Lower lobe of right lung (tissue), 2 donors: ENCODE measurements at places on chromosomes 16 and 17. TPM values are rescaled to one million over a fixed set of nuclear protein-coding genes. Genes with fewer than 3 reads are reported as not detected.

The PRDM7 gene
- total RNA-seq, result not detected

DNA sequence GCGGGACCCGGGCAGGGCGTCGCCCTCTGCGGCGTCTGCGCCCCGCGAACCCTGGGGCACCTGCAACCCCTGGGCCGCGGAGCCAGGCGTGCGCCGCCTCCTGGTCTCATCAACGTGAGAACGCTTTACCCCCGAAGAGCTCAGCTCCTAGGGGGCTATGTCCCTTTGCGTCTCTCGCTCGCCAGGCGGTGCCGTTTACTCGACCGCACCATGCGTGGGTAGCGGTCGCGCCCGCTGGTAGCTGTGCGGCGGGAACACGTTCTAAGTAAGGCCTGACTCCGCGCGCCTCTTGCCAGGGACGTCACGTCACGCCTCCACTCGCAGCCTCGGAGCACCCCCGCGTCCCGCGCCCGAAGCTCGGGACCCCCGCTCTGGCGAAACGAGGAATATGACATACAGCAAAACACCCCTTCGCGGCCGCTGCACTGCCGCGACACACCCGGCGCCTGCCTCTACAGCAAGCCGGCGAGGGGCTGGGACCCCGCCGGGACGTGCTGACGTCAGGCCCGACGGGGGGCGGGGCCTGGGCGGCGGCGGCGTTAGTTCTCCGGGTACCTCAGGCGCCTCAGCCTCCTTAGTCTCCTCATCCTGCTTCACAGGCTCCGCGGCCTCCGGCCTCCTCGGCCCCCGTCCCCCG, at the start of gene RAB11FIP3:
Gene RAB11FIP3, plus strand, starts transcription at position 568 of the 637 bp plus-strand sequence. CDS start 358 bp downstream, outside the sequence.
- no peaks in the 10 kb centered on the region for H3K36me3 ChIP-seq
- no peaks in the 10 kb centered on the region for H3K27me3 ChIP-seq
- peaks cover 36% of the 10 kb centered on the region for H3K4me1 ChIP-seq
- H3K27ac ChIP-seq, result peak within 1 kb of the TSS; percentile 93
- DNase-seq, result peak; percentile 86

DNA sequence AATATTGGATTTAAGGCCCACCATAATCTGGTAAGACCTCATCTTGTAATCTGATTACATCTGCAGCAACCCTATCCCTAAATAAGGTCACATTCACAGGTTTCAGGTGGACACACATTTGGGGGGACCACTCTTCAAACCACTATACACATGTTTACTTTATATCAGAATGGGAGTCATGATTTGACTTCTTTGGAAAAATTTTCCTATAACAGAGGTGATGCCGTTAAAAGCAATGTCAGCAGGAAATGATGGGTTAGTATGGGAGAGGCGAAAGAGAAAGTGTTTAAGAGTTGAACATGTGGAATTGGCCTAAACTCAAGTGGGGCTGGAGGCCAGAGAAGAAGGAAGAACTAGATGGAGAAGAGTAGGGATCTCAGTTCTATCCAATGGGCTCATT, 281.7 kb upstream of the ERCC4 start:
- no peak overlapping the region for H3K27ac ChIP-seq
- no peak for DNase-seq
- H3K4me3 ChIP-seq, result no peak overlapping the region
- no peaks in the 10 kb centered on the region for H3K36me3 ChIP-seq
- no peaks in the 10 kb centered on the region for H3K27me3 ChIP-seq

The KCNJ12 gene
- total RNA-seq, result 1.9 TPM

- peak overlapping the region; percentile 77 for H3K27ac ChIP-seq
- peak; percentile 60 for DNase-seq
- H3K4me3 ChIP-seq, result peak overlapping the region; percentile 86
- H3K36me3 ChIP-seq, result peaks cover 27% of the 10 kb centered on the region
- peaks cover 29% of the 10 kb centered on the region for H3K4me1 ChIP-seq
Measured at GRCh38 chr16:88569614-88569984, 604 bp upstream of the ZC3H18 start.

DNA sequence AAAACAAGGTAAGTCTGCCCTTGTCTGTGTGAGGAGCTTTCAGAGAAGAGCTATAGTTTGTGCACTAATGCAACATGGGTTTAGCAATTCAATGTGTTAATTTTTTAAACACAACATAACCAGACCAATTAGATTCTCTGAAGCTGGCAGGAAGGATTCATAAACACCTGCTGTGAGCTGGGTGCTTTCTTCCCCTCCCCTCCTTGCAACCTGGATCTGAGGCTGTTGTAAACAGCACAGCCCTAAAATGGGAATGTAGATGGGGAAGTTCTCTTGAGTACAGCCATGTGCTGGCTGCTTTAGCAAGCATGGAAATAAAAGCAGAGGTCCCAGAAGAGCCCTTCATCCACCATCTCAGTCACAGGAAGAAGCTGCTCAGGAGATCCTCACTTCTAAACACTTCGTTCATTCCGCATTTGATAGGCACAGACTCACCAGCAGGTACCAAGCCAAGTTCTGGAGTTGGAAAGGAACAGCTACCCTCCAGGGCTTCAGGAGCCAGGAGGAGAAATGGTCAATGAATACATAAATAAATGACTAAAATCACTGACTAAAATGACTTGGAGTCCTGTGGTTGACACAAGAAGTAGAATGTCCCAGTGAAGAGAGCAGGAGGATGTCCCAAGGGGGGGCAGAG, 21.7 kb downstream of the AXIN2 start:
- no peaks in the 10 kb centered on the region for H3K27me3 ChIP-seq
- DNase-seq, result no peak
- peaks cover 84% of the 10 kb centered on the region for H3K36me3 ChIP-seq
- H3K4me3 ChIP-seq, result no peak overlapping the region
- H3K4me1 ChIP-seq, result peaks cover 29% of the 10 kb centered on the region

DNA sequence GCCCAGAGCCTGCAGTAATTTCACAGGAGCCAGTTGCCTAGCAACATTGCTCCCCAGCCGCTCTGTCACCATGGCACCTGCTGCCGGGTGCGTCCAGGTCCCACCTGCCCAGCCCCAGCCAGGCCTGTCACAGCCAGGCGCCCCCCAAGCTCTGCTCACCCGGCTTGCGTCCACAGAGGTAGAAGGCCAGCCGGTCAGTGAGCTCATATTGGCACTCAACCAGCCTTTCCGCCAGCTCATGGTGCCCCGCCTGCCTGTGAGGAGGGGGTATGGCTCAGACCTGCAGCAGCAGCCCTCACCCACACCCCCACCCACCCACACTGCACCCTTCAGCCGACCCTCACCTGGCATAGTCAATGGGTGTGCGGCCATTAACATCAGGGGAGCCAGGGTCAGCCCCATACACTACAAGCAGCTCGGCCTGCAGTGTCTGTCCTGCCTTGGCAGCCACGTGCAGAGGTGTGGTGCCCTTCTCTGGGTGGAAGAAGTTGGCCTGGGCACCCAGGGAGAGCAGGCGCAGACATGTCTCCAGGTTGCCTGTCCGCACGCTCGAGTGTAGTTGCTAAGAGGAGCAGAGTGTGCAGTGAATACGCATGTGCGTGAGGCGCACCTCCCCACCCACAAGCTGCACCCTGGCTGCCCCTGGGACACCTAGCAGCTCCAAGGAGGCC, 7.7 kb downstream of the GIT1 start:
- H3K36me3 ChIP-seq, result peaks cover 58% of the 10 kb centered on the region
- DNase-seq, result peak; percentile 47
- H3K4me1 ChIP-seq, result peaks cover 41% of the 10 kb centered on the region
- no peaks in the 10 kb centered on the region for H3K27me3 ChIP-seq

The BLMH gene
- 27.4 TPM for total RNA-seq

DNA sequence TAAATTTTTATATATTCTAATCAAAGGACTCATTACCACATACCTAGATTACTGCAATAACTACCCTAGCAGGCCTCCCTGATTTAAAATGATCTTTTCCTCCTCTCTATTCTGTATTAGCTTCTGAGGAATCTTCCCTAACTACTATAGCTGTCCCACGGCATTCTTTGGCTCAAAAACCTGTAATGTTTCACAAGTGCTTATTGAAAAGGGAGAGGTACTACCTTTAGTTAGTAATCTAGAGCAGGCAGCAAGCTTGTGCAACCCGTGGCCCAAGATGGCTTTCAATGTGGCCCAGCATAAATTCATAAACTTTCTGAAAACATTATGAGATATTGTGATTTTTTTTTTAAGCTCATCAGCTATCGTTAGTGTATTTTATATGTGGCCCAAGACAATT, 71.0 kb upstream of the CORO6 start:
- no peak overlapping the region for H3K27ac ChIP-seq
- H3K36me3 ChIP-seq, result peaks cover 61% of the 10 kb centered on the region
- H3K4me3 ChIP-seq, result no peak overlapping the region
- H3K27me3 ChIP-seq, result no peaks in the 10 kb centered on the region

DNA sequence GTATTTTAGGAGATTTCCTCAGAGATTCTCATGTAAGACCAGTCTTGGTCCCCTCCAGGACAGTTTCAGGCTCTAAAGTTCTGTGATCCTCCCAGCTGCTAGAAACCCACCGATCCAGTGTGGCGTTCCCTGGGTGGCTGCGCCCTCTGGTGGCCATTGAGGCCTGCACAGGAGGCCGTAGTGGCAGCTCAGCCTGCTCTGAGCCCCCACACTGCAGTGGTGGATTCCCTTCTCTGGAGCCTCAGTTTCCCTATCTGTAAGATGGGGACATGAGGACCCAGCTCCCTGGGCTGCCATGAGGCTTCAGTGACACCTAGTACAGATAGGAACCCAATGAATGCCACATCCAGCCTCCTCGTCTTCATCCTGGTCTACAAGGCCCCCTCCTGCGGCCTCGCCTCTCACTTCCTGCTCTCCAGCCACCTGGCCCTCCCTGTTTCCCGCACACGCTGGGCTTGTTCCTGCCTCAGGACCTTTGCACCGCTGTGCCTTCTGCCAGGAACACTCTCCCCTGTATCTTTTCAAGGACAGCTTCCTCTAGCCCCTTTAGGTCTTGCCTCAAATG, 16.5 kb downstream of the CCDC102A start:
- peaks cover 15% of the 10 kb centered on the region for H3K4me1 ChIP-seq
- H3K27ac ChIP-seq, result no peak overlapping the region
- H3K4me3 ChIP-seq, result no peak overlapping the region
- peaks cover 10% of the 10 kb centered on the region for H3K36me3 ChIP-seq

DNA sequence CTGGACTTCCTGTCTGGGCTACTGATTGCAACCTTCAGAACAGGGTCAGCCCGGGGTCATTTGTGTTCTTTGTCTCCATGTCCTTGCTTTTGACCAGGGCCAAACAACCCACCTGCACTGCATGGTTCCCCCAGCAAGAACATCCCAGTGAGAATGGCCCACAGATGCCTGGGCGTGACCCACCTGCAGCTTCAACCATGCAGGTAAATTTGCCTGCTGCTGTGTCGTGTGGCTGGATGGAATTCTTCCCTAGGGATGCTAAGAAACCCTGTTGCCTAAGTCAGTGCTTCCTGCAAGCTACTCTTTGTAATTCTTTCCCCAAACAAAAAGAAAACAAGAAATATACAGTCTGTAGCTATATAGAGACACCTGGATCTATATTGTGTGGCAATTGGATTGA, 12.5 kb downstream of the CDH13 start:
- H3K36me3 ChIP-seq, result no peaks in the 10 kb centered on the region
- no peak overlapping the region for H3K27ac ChIP-seq
- no peaks in the 10 kb centered on the region for H3K4me1 ChIP-seq

DNA sequence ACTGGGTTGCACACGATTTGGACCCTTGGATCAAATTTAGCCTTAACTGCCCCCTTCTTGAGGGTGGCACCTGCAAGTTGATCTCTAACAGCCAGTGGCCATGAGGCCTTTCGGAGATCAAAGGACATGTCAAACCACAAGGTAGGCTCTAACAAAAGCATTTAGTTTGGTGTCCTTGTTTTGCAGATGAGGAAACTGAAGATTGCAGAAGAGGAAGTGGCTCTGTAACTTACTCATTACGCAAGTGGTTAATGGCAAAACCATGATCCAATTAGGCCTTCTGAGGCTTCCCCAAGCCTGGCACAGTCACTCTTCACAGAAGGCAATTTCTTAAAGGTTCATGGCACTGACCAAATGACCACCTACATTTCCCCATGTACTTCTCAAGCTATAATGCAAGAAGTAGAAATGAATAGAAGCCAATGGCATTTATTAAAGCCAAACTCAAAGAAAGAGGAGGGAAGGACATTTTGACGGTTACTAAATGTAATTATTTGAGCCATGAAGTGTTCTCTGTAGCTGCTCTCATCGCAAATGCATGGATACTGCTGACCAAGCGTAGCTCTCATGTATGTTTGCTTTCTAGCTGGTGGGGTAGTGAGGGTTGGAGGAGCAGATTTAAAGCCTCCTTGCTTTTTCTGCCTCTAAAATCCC, 32.8 kb upstream of the ABCC12 start:
- no peak overlapping the region for H3K27ac ChIP-seq
- H3K4me3 ChIP-seq, result no peak overlapping the region

The SEPTIN12 gene
- not detected for total RNA-seq

- peaks cover 7% of the 10 kb centered on the region for H3K36me3 ChIP-seq
- H3K27ac ChIP-seq, result peak overlapping the region; percentile 84
- no peak for DNase-seq
- peak overlapping the region; percentile 43 for H3K4me3 ChIP-seq
- H3K27me3 ChIP-seq, result no peaks in the 10 kb centered on the region
Measured at GRCh38 chr17:40069751-40070708, 7.3 kb downstream of the THRA start.

GRCh38 chr17:48236681-48237134, 129.1 kb downstream of the SNX11 start:
- no peak overlapping the region for H3K4me3 ChIP-seq
- no peak for DNase-seq
- no peak overlapping the region for H3K27ac ChIP-seq
- peaks cover 13% of the 10 kb centered on the region for H3K4me1 ChIP-seq
- no peaks in the 10 kb centered on the region for H3K27me3 ChIP-seq

The NRN1L gene
- 1.7 TPM for total RNA-seq

DNA sequence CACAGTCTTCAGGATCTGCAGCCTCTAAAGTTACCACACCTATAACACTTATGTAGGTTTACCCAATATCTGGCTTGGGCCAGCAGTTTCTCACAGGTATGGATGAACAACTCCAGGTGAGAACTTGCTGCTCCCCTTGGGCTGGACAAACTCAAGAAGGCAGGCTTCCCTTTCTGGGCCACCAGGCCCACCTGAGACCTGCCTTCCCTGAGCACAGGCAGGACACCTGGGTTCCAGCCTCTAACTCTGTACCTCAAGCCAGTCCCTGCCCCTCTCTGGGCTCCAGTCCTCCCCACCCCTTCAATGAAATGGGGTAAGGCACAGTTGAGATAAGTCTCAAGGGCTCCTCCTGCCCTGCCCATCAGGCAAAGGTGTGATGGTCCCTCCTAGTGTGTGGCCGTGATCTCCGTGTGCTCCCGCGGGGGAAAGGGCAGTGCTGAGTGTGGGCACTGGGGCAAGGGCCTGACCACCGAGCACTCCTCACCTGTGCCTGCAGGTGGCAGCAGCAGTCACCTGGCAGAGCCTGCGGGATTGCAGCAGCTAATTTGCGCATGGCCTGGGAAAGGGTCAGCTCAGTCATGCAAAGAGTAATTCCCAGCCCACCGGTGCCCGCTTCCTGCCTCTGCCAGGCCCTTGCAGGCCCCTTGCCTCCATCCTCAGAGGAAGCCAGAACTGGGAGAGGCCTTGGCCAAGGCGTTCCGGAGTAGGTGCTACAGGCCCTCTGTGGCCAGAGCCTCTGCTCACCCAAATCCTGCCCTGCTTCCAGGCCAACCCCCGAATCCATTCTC, 28.2 kb upstream of the ADGRG1 start:
- H3K27me3 ChIP-seq, result no peaks in the 10 kb centered on the region
- H3K4me1 ChIP-seq, result peaks cover 7% of the 10 kb centered on the region
- H3K4me3 ChIP-seq, result no peak overlapping the region
- no peaks in the 10 kb centered on the region for H3K36me3 ChIP-seq
- no peak overlapping the region for H3K27ac ChIP-seq

The SPN gene
- 109 TPM for total RNA-seq

- H3K4me3 ChIP-seq, result peak overlapping the region; percentile 67
- peaks cover 8% of the 10 kb centered on the region for H3K27me3 ChIP-seq
Measured at GRCh38 chr17:35449371-35449931, 885 bp upstream of the SLFN13 start.
